Activated CD8-positive, alpha-beta memory T cell treated with anti-CD3 and anti-CD28 coated beads for 4 hours (primary cell): ENCODE measurements at places on chromosomes 5 and 9.

DNA sequence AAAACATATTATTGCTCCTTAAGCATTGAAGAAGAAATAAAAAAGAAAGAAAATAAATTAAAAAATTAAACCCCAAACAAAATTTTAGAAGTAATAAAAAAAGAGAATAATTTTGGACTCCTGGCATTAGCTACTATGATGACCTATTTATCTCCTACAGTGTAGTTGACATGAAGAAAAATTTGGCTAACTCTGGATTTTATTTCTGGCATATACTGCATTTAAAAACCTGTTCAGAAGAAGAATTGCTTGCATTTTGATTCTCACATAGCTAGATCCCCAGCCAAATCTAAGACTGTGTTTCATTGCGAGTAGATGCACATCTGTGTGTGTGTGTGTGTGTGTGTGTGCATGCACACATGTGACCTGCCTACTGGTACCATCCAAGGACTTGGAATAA is 30.1 kb upstream of the GABRG2 start:
- no peak for DNase-seq

GRCh38 chr9:91978740-91979414 is 28.8 kb upstream of the ROR2 start:
- DNase-seq: no peak

- no peak for DNase-seq
Measured at GRCh38 chr5:149849280-149849965, 95.2 kb downstream of the PDE6A start.

- DNase-seq: no peak
Measured at GRCh38 chr5:52769061-52769460, 18.7 kb upstream of the ITGA1 start.

DNA sequence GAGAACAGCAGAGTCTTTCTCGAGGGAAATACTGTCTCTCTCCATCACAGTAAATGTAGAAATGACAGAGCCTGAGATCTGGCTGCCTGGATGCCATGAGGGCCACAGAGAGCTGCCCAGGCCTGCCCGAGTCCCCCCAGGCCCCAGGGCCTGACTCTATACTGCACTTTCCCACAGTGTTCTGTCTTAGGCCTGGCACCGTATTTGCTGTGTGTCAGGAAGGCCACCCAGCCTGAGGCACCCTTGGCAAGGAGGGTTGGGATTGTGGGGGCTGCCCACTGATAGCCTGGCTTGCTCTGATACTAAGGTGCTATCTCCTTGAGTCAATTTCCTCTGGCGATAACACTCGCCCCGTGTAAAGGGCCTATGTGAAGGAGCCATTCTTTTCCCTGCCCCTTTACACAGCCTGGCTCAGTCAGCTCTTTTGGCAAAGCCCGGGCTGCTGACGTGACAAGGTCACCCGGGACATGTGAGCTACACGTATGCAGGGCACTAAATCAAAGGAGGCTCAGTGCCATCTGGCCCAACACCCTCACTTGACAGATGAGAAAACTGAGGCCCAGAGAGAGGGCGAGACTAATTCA is 630.1 kb upstream of the KLF4 start:
- no peak for DNase-seq

DNA sequence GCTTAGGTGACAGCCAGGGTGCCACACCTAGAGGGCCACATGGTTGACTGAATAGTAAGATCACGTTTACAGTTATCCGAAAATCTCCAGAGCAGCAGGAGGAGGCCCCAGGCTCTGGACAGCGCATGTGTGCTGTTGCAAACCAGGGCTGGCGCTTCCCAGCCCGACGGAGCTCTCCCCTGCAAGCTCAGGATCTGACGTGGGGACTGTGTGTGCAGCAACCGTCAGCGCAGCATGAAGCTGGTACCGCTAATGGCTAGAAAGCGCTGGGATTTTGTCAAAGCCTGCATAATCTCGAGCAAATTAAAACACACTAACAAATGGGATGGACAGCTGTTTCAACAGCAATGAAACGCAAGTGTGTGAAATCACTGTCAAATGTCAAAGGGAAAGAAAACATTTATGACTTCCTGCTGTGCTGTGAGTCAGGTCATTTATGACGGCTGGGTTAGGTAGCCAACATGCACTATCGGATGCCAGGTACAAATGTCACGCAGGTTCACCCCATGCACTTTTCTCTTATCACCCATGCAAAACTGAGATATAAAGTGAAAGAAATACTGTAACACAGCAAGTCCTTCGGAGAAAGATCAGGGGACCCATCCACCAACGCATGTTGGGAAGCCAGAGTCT is 7.5 kb downstream of the SURF4 start:
- no peak for DNase-seq

DNA sequence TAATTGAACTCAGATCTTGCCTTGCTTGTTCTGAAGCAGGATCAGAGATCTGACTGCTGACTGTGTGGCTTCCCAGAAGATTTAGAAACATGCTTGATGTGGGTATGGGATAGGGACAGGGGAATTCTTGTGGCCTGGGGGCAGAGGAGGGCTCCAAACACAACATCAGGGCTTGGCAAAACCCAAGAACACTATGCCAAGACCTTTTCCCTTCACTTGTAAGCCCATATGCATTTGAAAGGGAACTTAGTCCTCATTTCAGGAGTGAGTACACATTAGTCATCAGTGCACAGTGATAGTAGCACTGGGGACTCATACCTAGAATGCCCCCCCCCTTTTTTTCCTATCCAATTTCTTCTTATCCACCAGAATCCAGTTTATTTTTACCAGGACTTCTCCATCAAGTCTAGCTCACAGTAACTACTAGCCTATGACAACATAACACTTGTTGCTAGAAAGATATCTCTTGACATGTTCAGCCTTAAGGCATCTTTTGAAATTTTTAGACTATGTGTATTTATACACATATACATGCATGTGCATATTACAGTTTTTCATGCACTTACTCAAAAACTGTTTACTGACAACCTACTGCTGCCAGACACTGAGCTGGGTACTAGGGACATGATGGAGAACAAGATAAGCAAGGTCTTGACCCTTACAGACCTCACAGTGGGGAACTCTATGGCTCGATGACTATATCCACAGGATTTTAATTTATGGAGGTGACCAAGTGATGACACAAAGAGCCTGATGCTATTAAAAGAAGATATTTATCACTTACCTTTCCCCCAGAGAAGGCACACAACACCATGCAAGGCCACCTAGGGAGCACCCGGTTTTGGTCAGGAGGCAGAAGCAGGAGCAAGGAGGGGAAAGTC is 158.3 kb upstream of the MAP3K1 start:
- DNase-seq: no peak
